ENCODE measurements at places on chromosomes 2 and 18.

DNA sequence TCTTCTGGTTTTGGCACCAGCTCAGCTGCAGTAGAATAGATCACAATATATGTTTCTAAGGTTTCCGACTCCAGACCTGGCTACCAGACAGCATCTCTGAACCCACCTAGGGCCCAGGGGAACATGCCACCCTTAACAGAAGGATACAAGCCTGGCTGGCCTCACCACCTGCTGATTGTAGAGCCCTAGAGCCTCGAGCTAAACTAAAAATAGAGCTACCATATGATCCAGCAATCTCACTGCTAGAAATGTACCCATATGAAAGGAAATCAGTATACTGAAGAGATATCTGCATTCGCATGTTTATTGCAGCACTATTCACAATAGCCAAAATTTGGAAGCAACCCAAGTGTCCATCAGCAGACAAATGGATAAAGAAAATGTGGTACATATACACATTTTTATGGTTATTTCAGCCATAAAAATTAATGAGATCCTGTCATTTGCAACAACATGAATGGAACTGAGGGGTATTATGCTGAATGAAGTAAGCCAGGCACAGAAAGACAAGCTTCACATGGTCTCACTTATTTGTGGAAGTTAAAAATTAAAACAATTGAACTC lies 242.4 kb upstream of the SLC39A10 start:
- no peak for DNase-seq

- DNase-seq: no peak
These were observed 38.9 kb upstream of the LDLRAD4 start for GRCh38 chr18:13179566-13180113.

GRCh38 chr2:494853-495252 lies 182.4 kb downstream of the TMEM18 start:
- DNase-seq: no peak

DNA sequence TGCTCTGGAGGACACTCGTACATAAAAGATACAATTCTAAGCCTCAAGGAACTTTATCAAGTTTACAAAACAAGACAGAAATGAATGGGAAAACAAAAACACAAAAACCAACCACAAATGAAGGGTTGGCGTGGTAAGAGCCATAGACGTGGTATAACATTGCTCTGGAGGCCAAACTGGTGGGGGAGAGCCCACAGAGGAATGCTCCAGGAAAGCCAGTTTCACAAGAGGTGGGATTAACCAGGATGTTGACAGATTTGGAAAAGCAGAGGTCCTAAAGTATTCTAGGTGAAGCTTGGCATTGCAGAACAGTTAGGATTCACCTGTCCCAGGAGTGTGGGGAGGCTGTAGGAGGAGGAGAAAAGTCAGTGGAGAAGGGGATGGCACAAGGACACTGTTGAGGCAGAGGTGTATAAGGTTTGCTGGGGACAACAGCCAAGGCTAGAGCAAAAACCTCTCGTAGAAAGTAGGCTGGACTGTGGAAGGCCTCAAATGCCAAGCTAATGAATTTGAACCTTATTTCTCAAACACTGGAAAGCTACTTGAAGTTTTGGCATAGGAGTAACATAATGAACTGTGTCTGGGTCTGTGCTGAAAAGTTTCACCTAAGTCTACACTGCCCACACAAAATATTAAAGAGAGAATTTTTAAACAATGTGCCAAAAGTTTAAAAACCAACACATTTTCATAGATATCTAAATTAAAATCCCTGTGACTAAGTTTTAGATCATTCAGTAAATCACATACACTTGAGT lies 135.1 kb downstream of the THADA start:
- no peak for DNase-seq

- DNase-seq: peak; percentile 11
These were observed 31.2 kb downstream of the KIF3C start for GRCh38 chr2:25951071-25951547.

DNA sequence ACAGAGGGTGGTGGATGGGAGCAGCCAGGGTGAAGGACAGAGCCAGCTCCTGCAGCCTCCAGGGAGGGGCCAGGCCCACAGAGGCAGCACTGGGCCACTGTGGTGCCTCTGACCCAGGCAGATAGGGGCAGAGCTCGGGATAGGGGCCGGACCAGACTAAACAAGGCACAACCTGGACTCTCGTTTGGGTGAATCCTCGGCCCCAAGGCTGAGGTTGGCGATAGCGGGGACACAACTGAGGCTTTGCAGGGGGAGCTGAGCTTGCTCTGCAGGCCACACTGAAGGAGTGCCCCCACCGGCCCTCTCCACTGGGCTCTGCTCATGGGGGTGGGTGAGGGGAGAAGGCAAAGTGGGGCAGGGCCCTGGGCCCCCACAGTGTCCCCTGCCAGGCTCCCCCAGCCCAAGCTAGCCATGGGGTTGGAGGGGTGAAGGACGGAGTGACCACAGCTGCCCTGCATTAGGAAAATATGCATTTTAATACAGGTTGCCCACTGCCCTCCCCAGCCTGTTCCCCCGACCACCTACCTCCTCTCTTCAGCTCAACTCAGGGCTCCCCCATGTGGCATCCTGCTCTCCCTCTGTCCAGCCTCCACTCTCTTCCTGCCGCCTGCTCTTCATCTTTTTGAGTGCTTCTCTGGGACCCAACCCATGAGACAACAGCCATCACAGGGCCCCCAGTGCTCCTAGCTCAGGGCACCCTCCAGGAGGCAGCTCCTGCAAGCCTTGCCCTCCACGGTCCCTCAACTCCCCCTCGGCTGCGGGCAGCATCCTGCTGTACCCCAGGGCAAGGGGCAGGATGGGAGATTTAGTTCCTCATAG lies 152.8 kb downstream of the INHBB start:
- no peak for DNase-seq

- DNase-seq: no peak
These were observed 30.7 kb downstream of the TRAK2 start for GRCh38 chr2:201420442-201421113.

DNA sequence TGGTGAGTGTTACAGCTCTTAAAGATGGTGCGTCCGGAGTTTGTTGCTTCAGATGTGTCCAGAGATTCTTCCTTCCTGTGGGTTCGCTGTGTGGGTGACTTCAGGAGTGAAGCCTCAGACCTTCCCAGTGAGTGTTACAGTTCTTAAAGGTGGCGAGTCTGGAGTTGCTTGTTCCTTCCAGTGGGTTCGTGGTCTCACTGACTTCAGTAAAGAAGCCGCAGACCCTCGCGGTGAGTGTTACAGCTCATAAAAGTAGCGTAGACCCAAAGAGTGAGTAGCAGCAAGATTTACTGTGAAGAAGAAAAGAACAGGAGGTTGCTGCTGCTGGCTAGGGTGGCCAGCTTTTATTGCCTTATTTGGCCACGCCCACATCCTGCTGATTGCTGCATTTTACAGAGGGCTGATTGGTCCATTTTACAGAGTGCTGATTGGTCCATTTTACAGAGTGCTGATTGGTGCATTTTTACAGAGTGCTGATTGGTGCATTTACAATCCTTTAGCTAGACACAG lies 34.0 kb upstream of the SPTBN1 start:
- DNase-seq: no peak

DNA sequence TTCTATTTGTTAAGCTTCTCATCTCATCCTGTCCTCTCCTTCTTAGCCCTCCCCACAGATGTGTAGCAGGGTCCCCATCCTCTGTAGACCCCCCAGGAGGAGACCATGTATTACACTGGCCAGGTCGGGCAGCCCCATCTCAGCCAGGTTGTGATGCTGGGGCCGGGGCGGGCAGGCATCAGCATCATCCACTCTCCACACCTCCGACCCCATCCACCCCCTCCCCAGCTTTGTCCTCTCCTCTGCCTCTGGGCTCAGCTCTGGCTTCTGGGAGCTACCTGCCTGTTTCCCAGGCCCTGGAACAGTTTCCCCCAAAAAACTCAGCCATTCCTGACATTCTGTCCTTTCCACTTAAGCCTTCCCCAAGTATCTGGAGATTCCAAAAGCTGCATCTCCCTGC lies 49.2 kb downstream of the GBX2 start:
- no peak for DNase-seq

GRCh38 chr2:94923196-94923595 lies 52.0 kb downstream of the TEKT4 start:
- DNase-seq: no peak

DNA sequence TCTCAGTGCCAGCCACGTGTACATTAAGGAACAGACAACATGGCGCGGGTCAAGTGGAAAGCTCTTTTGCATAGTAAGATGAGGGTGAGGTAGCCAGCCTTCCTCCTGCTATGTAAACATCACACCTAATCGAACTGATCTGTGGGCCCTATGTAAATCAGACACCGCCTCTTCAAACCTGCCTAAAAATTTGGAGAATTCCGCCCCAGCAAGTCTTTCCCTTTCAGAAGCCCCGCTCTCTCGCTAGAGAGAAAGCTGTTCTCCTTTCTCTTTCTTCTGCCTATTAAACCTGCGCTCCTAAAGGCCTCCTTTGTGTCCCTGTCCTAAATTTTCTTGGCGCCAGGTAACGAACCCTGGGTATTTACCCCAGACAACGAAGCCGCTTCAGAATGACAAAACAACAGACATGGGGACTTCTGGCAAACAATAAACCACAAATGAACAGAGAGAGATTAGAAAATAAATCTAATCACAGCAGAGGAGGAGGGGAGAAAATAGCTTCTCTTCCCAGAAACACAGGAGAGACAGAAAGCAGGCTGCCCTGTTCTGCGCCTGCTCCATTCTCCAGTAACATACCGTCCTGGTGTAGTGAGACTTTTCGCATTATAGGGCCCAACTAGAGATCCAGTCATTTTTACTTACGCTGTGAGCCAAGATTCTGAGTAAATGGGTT lies 31.9 kb upstream of the CYP1B1 start:
- DNase-seq: no peak

DNA sequence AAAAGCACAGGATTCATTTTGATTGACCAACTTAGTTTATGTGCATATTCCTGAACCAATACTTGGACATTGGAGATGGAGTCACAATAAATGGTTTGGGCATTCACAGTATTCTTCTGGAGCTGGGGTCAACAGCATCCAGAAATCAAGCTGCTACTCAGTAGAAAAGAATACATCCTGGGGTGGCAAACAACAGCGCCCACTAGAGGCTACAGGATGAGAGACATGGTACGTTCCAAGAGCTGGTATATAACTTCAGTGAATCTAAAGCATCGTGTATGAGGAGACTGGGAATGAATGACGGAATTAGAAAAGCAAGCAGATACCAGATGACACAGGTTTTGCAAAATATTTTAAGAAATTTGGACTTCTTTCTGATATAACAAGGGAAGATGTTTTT lies 142.9 kb upstream of the FIGN start:
- no peak for DNase-seq

DNA sequence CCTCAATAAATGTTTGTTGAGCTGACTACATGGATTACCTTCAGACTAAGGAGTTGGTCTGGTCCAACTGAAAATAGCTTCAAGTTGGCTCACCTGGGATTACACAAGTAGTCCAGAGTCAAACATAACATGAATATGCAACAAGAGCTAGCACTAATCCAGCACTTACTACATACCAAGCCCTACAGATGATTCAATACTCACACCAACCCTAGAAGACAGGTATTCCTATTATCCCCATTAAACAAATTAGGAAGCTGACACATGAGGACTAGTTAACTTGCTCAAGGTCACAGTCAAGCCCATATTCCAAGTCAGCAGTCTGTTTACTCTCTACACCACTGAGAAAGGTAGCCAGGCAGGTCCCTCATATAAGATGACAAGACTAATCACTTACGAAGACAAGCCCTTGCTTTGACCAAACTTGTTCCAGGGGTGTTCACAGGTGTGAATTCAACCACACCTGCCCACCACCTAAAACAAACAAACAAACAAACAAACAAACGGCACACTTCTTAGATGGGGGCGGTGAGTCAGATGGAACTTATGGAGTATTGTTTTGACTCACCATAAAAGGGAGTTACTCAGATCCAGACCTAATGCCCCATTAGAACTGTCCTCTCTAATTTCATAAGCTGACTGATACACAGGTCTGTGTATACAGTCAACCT lies 29.1 kb downstream of the TMEM131 start:
- no peak for DNase-seq

DNA sequence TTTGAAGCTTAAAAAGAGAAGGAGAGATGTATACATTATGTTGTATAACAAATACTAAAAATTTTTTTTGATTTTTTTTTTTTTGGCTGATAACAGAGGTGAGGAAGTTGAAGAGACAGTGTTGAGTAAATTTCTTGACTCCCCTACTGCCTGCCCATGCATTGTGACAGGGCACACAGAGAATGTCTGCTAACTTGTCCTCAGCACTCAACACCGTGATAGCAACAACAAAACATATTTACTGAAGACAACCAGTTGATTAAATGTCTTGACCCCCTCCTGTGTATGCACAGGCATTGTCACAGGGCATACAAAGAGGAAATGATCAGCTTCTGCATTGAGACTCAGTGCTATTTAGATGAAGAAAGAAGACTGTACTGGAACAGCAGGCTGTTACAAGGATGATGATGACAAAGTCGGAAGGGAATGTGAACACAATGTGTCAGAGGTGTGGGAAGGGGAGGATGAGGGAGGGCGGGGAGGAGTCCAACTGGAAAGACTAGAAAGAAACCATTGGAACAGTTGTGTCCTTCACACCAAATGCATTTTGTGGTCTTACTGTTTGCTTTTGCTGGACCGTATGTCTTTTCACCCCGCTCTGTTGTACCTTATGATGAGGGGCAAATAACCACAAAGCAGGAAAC lies 89.5 kb downstream of the CERS6 start:
- DNase-seq: no peak

- DNase-seq: no peak
These were observed 38.3 kb downstream of the TNS1 start for GRCh38 chr2:217964275-217965161.

DNA sequence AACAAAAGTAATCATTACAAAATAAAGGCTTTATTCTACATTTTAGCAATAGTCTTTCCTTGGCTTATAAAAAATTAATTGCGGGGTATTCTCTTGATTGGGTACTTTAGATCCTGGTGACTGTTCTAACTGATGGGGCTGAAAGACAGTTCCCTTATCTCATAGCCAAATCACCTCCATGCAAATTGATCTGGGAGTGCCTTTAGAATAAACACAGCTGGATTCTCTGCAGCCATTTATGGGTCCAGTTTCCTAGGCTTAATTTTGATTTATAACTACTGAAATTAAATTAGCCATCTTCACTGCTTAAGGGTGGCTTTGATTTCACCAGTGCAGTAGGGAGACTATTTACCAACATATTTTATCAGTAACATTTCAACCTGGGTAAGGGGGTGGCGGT lies 337.1 kb downstream of the NRXN1 start:
- DNase-seq: no peak

- DNase-seq: no peak
These were observed 14.6 kb downstream of the RAB31 start for GRCh38 chr18:9722691-9723090.

DNA sequence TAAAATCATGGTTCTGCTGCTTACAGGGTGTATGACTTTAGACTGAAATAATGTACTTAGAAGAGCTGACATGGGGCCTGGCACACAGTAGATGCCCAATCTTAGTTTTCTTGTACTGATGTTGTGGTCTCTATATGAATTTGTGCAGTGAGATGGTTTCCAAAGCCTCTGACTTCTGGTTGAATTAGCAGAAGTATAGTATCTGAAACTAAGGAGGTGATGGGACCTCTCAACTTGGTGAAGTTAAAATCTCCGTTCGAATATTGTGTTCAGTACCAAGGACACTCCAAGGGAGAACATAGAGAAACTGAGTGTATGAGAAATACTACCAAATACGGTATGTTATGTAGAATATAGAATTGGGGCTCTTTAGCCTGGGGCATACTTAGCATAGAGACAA lies 120.9 kb downstream of the ANTXR1 start:
- DNase-seq: no peak

All from esophagus squamous epithelium (tissue), 5 donors.